Uterus (tissue), 4 donors: ENCODE measurements at places on chromosomes 7 and 10. TPM values are rescaled to one million over a fixed set of nuclear protein-coding genes. Genes with fewer than 3 reads are reported as not detected.

IL6 gene
- not detected for total RNA-seq

TMEM196 gene
- total RNA-seq: 1.0 TPM

- no peak overlapping the region for H3K4me3 ChIP-seq
- no peaks in the 10 kb centered on the region for H3K27me3 ChIP-seq
- no peaks in the 10 kb centered on the region for H3K4me1 ChIP-seq
Measured at GRCh38 chr10:83367036-83367435, 772.3 kb upstream of the GHITM start.

SLC13A1 gene
- not detected for total RNA-seq

C7orf57 gene
- total RNA-seq: 0.76 TPM
